ENCODE measurements at places on chromosomes 6 and 20. TPM values are rescaled to one million over a fixed set of nuclear protein-coding genes. Genes with fewer than 3 reads are reported as not detected.

The EYA2 gene
- not detected for total RNA-seq

The TMEM170B gene
- total RNA-seq: 0.92 TPM

The KIFC1 gene
- 117 TPM for total RNA-seq

The FAM209A gene
- not detected for total RNA-seq

The PPP1R3G gene
- total RNA-seq: 0.94 TPM

The CST4 gene
- not detected for total RNA-seq

The SLC35D3 gene
- not detected for total RNA-seq

The MATN4 gene
- not detected for total RNA-seq

The FLRT3 gene
- total RNA-seq: 3.3 TPM

The DSP gene
- 80.1 TPM for total RNA-seq

The ULBP1 gene
- 0.94 TPM for total RNA-seq

The MAP1LC3A gene
- total RNA-seq: 21.6 TPM

The PRL gene
- total RNA-seq: not detected
